Body of pancreas (tissue), 4 donors: ENCODE measurements at places on chromosomes 16 and 17. TPM values are rescaled to one million over a fixed set of nuclear protein-coding genes. Genes with fewer than 3 reads are reported as not detected.
A peak's percentile ranks its signal among the peaks of the same experiment; 100 is the strongest.

PIRT gene
- 0.78 TPM for total RNA-seq

ADCY9 gene
- total RNA-seq: 22.4 TPM

DPEP1 gene
- total RNA-seq: 116 TPM

PRSS27 gene
- not detected for total RNA-seq

IRX3 gene
- 1.6 TPM for total RNA-seq

GRAPL gene
- not detected for total RNA-seq

PRDM7 gene
- not detected for total RNA-seq

C17orf107 gene
- total RNA-seq: 5.2 TPM

OR1F1 gene
- not detected for total RNA-seq

SHISA9 gene
- 4.6 TPM for total RNA-seq

GRCh38 chr16:2954656-2955381 is 9.3 kb upstream of the KREMEN2 start:
- no peak for DNase-seq
- no peak overlapping the region for H3K4me3 ChIP-seq
- no peaks in the 10 kb centered on the region for H3K36me3 ChIP-seq
- H3K4me1 ChIP-seq: peaks cover 12% of the 10 kb centered on the region
- H3K27me3 ChIP-seq: no peaks in the 10 kb centered on the region

GRCh38 chr16:30444231-30445148 is 1.2 kb downstream of the SEPHS2 start:
- no peaks in the 10 kb centered on the region for H3K27me3 ChIP-seq
- peak overlapping the region; percentile 96 for H3K27ac ChIP-seq
- no peak for DNase-seq
- H3K36me3 ChIP-seq: no peaks in the 10 kb centered on the region
- H3K4me3 ChIP-seq: peak overlapping the region; percentile 82

GRCh38 chr17:50283246-50283645 is 9.0 kb downstream of the TMEM92 start:
- DNase-seq: no peak
- H3K27me3 ChIP-seq: no peaks in the 10 kb centered on the region
- no peaks in the 10 kb centered on the region for H3K4me1 ChIP-seq

- H3K4me3 ChIP-seq: no peak overlapping the region
- H3K36me3 ChIP-seq: no peaks in the 10 kb centered on the region
- H3K4me1 ChIP-seq: peaks cover 35% of the 10 kb centered on the region
- H3K27ac ChIP-seq: no peak overlapping the region
Observed at GRCh38 chr16:3471518-3472176, 23.6 kb downstream of the C16orf90 start.

GRCh38 chr17:63434951-63435571 is 11.0 kb downstream of the CYB561 start:
- no peaks in the 10 kb centered on the region for H3K36me3 ChIP-seq
- no peak overlapping the region for H3K4me3 ChIP-seq
- DNase-seq: peak; percentile 95
- H3K27me3 ChIP-seq: no peaks in the 10 kb centered on the region

DNA sequence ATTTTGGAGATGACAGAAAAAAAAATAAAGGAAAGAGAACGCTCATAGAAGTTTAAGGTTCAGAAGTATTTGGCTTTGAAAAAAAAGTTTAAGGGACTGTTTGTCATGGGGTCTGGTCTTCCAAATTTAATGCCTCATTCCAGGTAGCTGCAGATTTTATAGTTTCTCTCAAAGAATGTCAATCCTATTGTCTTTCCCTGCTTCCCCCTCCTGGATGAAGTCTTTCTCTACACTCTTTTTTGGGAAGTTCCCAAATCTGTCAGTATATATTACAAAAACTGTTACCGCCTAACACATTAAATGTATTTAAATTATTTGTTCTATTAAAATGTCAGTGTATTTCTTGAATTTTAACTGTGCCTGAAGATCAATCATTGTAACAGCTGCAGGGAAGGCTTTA is 457.5 kb downstream of the MAF start:
- H3K36me3 ChIP-seq: no peaks in the 10 kb centered on the region
- no peaks in the 10 kb centered on the region for H3K27me3 ChIP-seq
- H3K4me3 ChIP-seq: no peak overlapping the region
- no peak for DNase-seq

GRCh38 chr17:74429604-74430384 is 2.1 kb upstream of the GPRC5C start:
- DNase-seq: peak; percentile 77
- no peak overlapping the region for H3K4me3 ChIP-seq
- no peaks in the 10 kb centered on the region for H3K27me3 ChIP-seq
- no peaks in the 10 kb centered on the region for H3K36me3 ChIP-seq

DNA sequence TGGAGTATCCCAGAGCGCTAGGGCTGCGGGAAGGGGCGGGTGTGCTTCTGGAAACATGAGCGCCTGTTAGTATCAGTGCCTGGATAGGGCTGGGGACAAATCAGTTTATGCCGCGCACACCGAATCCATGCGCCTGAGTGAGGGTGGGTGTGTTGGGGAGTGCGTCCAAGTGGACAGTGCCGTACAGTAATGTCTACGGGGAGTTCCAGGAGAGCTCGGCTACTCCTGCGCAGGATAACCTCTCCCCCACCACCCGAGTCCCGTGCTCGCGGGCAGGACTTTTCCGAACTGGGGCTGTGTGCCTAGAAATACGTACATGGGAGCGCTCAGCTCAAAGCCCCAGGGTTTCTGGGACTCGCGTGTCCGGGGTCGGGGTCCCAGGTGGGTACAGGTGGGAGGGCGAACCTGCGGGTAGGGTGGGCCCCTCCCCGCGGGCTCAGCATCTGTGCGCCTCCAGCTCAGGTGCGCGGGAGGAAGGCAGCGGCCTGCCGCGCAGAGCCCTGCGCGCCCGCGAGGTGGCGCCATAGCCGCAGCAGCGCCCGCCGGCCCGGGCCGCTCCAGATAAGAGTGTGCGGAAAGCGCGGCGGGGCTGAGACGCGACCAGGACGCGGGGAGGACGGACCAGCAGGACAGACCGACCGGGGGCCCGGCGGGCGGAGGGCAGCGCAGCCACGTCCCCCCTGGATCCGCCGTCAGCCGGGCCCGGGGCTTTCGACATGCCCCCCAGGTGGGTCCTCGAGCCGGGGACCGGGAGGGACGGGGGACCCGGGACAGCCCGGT is at the start of gene HIC1:
Gene HIC1 (plus strand): TSS at position 592 of the 780 bp plus-strand sequence. CDS start 1,588 bp downstream, outside the sequence.
- peak; percentile 72 for DNase-seq
- H3K4me1 ChIP-seq: peaks cover 70% of the 10 kb centered on the region
- peaks cover 27% of the 10 kb centered on the region for H3K27me3 ChIP-seq

GRCh38 chr16:70728150-70728549 is 42.3 kb upstream of the MTSS2 start:
- H3K36me3 ChIP-seq: no peaks in the 10 kb centered on the region
- H3K4me1 ChIP-seq: peaks cover 28% of the 10 kb centered on the region
- no peak for DNase-seq
- H3K27me3 ChIP-seq: no peaks in the 10 kb centered on the region

DNA sequence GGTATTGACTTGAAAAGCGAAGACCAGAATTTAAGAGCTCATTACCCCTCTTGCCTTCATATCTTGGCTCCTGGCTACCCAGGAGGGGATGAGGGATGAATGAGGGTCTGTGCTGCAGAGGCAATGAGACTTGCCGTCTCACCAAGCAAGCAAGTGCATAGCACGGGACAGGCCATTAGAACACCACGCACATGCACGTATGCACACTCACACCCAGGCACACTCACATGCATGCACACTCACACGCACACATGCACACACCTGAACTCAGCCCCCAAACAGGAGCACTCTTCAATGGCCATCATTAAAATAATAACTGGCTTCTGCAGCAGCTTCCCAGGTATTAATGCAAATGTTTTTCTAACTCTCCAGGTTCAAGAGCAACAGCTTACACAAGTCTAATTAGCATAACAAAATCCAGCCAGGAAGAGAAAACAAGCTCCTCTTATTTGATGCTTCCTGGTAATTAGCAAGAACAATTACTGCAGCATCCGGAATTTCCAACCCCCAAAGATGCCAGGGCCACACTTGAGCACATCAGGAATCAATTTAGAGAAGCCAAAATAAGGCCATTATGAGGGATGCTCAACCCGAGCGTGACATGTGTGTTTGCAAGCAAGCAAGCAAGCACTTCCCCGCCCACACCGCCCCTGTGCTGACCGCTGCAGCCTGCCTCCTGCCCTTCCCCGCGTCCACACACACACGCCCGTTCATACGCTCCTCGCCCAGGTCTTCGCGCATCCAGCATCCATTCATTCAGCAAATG is 171.6 kb upstream of the TNRC6C start:
- H3K4me1 ChIP-seq: no peaks in the 10 kb centered on the region
- no peak for DNase-seq
- no peaks in the 10 kb centered on the region for H3K27me3 ChIP-seq
- H3K36me3 ChIP-seq: no peaks in the 10 kb centered on the region

- no peak for DNase-seq
- H3K4me1 ChIP-seq: peaks cover 19% of the 10 kb centered on the region
- H3K27me3 ChIP-seq: no peaks in the 10 kb centered on the region
- no peaks in the 10 kb centered on the region for H3K36me3 ChIP-seq
Observed at GRCh38 chr16:19169082-19169639, 1.1 kb downstream of the SYT17 start.

GRCh38 chr16:59192551-59193199 is 458.6 kb upstream of the GOT2 start:
- DNase-seq: no peak
- no peaks in the 10 kb centered on the region for H3K36me3 ChIP-seq
- H3K4me1 ChIP-seq: no peaks in the 10 kb centered on the region

GRCh38 chr17:49587366-49588073 is 11.8 kb downstream of the NXPH3 start:
- H3K27ac ChIP-seq: no peak overlapping the region
- H3K27me3 ChIP-seq: no peaks in the 10 kb centered on the region
- no peaks in the 10 kb centered on the region for H3K36me3 ChIP-seq
- no peak overlapping the region for H3K4me3 ChIP-seq
- DNase-seq: no peak

GRCh38 chr16:30786936-30787612 is at the start of gene ZNF629:
Gene ZNF629 (minus strand): TSS chr16:30787205. CDS start chr16:30784482, 2,723 bp downstream.
- peak within 1 kb of the TSS; percentile 83 for H3K27ac ChIP-seq
- peak; percentile 73 for DNase-seq

DNA sequence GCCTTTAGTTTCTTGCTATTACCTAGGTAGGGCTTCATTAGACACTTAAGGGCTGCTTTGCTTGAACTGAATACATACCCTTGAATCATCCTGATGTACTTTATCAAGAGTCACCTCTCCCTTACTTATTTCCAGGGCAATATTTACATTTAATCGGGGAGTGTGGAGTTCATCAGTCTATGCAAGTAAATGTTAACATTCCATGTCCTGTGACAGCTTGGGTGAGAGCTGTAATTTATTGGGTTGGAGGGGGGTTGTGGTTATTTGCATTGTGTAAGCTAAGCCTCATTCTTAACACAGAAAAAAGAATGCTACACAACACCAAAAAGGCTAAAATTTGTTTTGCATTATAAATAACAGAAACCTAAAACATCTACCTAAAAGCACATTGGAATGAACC is 16.7 kb downstream of the KCNJ16 start:
- H3K27ac ChIP-seq: no peak overlapping the region
- H3K4me3 ChIP-seq: no peak overlapping the region
- H3K27me3 ChIP-seq: no peaks in the 10 kb centered on the region
- H3K4me1 ChIP-seq: peaks cover 20% of the 10 kb centered on the region
- no peaks in the 10 kb centered on the region for H3K36me3 ChIP-seq

DNA sequence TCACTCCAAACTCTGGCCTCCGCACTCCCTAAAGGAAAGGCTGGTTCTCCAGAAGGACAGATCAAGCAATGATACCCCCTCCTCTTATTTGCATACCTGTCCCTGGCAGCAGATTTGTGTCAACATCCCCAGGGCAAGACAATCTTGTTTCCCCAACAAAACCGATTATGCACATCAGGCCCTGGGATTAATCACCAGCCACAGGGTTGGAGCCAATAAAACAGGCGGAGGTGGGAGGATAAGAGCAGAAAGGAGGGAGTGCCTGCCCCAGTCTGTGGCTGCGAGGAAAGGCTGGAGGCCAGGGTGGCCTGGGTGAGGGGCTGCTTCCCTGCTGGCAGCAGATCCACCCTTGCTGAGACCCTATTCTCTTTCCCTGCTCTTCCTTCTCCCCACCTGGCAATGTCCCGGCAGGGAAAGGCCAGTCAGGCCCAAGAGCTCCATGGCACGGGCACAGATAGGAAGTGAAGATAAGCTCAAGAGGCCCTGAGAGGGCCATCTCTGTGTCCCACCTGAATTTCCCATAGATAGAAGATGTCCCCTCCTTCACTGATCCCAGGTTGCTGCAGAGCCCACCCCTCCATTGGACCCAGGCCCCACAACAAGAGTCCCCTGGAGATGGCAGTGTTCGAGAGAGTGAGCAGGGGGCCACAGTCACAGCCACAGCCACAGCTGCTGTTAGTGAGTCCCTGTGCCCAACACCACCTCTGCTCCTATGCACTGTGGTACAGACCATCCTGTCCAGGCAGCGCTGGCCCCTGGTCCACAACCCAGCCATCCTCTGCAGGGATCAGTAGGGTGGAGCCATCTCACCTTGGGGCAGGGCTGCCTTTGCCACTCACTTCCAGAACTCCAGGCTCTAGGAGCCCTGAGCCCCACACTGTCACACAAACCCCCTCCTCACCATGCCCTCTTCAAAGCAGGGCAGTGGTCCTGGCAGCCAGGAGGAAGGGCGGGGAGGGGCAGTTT is 137.5 kb downstream of the SDK2 start:
- H3K27ac ChIP-seq: no peak overlapping the region
- H3K27me3 ChIP-seq: no peaks in the 10 kb centered on the region
- no peak overlapping the region for H3K4me3 ChIP-seq

- no peaks in the 10 kb centered on the region for H3K36me3 ChIP-seq
- peaks cover 55% of the 10 kb centered on the region for H3K4me1 ChIP-seq
- no peaks in the 10 kb centered on the region for H3K27me3 ChIP-seq
- H3K27ac ChIP-seq: no peak overlapping the region
Observed at GRCh38 chr16:11361701-11362451, 16.6 kb downstream of the RMI2 start.
